ENCODE measurements at places on chromosomes 7 and 10.

GRCh38 chr7:137913985-137914384, 67.2 kb upstream of the DGKI start:
- DNase-seq = no peak

GRCh38 chr7:29516491-29516890, 47.1 kb upstream of the PRR15 start:
- no peak for DNase-seq

DNA sequence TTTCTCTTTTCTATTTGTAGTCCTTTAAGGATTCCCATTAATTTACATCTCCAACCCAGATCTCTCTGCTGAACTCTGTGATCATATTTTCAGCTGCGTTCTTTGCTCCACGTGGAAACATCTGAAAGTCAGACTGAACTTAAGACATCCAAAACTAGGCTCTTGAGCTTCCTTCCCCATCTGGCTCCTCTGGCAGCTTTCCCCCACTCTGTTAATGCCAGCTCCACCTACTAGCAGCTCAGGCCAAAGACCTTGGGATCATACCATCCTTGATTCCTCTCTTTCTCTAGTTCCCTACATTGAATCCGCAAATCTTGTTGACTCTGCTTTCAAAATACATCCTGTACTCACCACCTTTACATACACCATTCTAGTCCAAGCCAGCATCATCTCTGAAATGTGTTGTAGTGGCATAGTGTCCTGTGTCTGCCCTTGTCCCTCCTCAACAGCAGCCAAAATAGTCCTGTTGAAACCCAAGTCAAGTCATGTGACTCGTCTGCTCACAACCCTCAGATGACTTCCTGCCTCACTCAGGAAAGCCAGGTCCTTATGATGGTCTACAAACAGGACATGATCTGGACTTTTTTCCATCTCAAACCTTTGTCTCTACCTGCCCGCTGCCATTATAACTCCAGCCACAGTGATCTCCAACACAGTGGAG, 7.0 kb downstream of the REEP3 start:
- no peak for DNase-seq

DNA sequence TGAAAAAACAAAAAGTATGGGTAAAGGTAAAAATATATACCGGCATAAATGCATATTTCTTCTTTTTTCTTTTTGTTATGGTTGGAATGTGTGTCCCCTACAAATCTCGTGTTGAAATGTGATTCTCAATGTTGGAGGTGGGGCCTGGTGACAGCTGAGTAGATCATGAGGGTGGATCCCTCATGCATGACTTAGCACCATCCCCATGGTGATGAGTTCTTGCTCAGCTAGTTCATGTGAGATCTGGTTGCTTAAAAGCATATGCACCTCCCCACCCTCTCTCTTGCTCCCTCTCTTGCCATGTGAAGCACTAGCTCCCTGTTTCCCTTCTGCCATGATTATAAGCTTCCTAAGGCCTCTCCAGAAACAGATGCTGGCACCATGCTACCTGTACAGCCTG, 93.3 kb downstream of the HYCC1 start:
- no peak for DNase-seq
